ENCODE measurements at places on chromosomes 4 and X. TPM values are rescaled to one million over a fixed set of nuclear protein-coding genes. Genes with fewer than 3 reads are reported as not detected.

Gene MAGEA10
- total RNA-seq, result not detected

Gene SSX2B
- not detected for total RNA-seq

Gene DDX53
- total RNA-seq, result not detected

Gene ZGRF1
- 0.11 TPM for total RNA-seq

Gene AIFM1
- total RNA-seq, result 0.75 TPM

Gene PPID
- total RNA-seq, result 20.8 TPM

Gene FMR1NB
- not detected for total RNA-seq

Gene PPBP
- not detected for total RNA-seq

Gene DDX60
- total RNA-seq, result 15.3 TPM

Gene TMPRSS11A
- not detected for total RNA-seq

Gene SPANXN2
- total RNA-seq, result not detected

Gene USP26
- total RNA-seq, result not detected

Gene SMIM10L2A
- total RNA-seq, result 0.85 TPM

Gene FLNA
- 6,152 TPM for total RNA-seq

Gene MRFAP1
- total RNA-seq, result 109 TPM

Gene PAQR3
- 6.7 TPM for total RNA-seq

Gene RIBC1
- not detected for total RNA-seq

Gene MAOA
- 93.6 TPM for total RNA-seq

Gene CENPVL3
- not detected for total RNA-seq

Gene GRID2
- total RNA-seq, result not detected

Gene TMPRSS11B
- not detected for total RNA-seq

Gene NXF3
- not detected for total RNA-seq

Gene GJB1
- not detected for total RNA-seq

Gene FGF16
- total RNA-seq, result not detected

Gene NDST3
- total RNA-seq, result not detected

Gene PABPC4L
- total RNA-seq, result 1.3 TPM

Gene COL25A1
- 5.6 TPM for total RNA-seq

Gene RPL34
- 571 TPM for total RNA-seq

Gene NPY1R
- 248 TPM for total RNA-seq

Gene FRMPD4
- total RNA-seq, result not detected

Gene DIPK2B
- 76.2 TPM for total RNA-seq

Gene ALPK1
- total RNA-seq, result 8.7 TPM

Gene TDO2
- 0.21 TPM for total RNA-seq

Gene NAP1L3
- 1.5 TPM for total RNA-seq

Gene FUNDC2
- 54.0 TPM for total RNA-seq

Gene TMEM271
- not detected for total RNA-seq

Gene CXCL9
- 0.21 TPM for total RNA-seq
